Smooth muscle cell of the brain vasculature (primary cell): ENCODE measurements at places on chromosomes 3 and 15.

GRCh38 chr3:190566043-190566933 is 52.4 kb downstream of the IL1RAP start:
- DNase-seq, result peak; percentile 90

- no peak for DNase-seq
Observed at GRCh38 chr15:40481341-40482074, 10.7 kb downstream of the CHST14 start.

- no peak for DNase-seq
Observed at GRCh38 chr15:65942436-65942835, 73.1 kb downstream of the RAB11A start.

DNA sequence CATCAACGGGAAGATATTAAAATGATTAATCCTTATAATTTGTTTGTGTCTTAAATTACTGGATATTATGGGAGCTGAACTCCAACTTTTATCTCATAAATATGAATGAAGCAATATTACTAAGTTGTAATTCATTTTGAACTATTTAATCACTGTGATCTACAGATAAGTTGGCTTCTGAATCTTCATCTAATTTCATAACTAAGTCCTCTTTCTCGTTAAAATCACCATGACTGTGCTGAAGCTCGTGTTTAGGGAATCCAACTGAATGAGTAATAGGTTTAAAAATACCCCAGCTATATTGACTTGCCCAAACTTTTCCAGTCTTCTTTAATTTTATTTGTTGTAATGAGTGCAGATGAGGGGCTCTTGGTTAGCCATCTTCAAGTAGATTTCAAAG is 14.1 kb downstream of the MDFIC2 start:
- no peak for DNase-seq

- no peak for DNase-seq
Observed at GRCh38 chr3:133491481-133492059, 81.9 kb upstream of the CDV3 start.

- no peak for DNase-seq
Observed at GRCh38 chr3:192057261-192057660, 596.3 kb downstream of the PYDC2 start.

- no peak for DNase-seq
Observed at GRCh38 chr15:98878862-98879261, 128.7 kb downstream of the PGPEP1L start.

GRCh38 chr3:186352369-186352768 is 9.7 kb downstream of the DGKG start:
- DNase-seq, result no peak

DNA sequence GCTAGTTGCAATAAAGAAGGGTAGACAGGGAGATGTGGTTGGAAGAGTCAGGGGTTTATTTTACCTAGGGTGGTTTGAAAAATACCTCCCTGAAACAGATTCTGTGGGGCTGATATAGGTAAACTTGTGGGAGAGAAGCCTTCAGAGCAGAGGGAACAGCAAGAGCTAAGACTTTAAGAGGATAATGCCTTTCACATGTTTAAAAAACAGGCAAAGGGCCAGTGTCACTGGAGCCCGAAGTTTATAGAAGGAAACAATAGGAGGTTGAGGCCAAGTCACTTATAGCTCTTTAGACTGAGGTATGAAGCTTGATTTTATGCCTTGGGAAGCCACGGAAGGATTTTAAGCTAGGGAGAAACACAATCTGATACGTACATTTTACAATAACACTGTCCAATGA is 448.7 kb downstream of the TAFA4 start:
- no peak for DNase-seq
